Activated CD4-positive, alpha-beta T cell treated with anti-CD3 and anti-CD28 coated beads, Interleukin-2, amount 50 U/mL, for 1 hour (primary cell): ENCODE measurements at places on chromosomes 5 and 9.

- DNase-seq: no peak
Measured at GRCh38 chr9:120765910-120766425, 27.2 kb downstream of the FBXW2 start.

DNA sequence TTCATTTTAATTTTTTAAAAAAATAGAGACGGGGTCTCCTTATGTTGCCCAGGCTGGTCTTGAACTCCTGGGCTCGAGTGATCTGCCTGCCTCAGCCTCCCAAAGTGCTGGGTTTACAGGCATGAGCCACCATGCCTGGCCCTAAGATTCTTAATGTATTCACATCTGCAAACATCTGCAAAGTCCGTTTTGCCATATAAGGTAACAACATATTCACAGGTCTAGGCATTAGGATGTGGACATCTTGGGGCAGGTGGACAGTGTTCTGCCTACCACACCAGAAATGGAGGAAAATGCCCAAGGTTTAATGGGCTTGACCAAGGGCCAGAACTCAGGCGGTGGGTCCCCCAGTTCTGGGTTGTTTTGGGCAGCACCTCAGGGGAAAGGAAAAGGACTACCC, 41.6 kb upstream of the VDAC1 start:
- DNase-seq: no peak

GRCh38 chr9:135098400-135099105, 11.1 kb downstream of the OLFM1 start:
- DNase-seq: no peak

DNA sequence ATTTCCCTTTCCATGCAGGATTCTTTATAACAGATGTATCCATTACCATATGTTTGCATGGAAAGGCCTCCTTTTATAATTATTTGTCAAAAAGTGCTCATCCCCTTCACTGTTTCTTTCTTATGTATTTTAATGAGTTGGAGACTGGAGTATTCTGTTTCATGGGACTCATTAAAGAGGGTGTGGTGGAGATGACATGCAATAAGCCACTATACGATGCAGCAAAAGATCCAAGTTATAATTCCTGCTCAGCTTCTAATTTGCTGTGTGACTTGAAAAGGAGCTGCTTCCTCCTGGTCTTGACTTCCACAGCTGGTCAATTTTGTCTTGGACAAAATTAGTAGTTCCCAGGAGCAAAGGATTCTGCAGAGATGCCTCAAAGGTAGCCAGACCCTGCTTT, 13.9 kb downstream of the SGCD start:
- DNase-seq: no peak

GRCh38 chr9:93976973-93977372, 21.8 kb upstream of the BARX1 start:
- DNase-seq: no peak

- DNase-seq: no peak
Measured at GRCh38 chr5:134813407-134813806, 32.4 kb upstream of the C5orf24 start.

GRCh38 chr9:130421802-130422276, 22.9 kb upstream of the ASS1 start:
- no peak for DNase-seq

DNA sequence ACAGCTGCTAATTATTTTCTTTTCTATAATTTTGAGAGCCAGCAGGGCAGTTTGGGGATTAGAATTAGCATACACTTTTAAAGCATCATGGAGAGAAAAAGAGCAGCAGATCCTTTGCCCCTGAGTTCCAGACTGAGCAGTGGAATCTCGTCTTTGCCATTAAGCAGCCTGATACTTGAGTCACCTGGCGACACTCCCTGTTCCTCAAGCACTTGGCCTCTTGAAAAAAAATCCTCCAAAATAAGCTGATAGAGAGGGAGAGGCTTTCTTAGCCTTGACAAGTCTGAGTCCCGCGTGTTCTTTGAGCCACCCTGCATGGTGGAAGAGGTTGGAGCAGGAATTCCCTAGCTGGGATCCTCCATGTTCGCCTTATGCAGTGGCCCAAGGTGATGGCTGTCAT, 398.3 kb downstream of the IRX2 start:
- DNase-seq: no peak
